ENCODE measurements at places on chromosomes 4 and X.

- no peak for DNase-seq
These were observed 24.1 kb upstream of the ZDHHC15 start for GRCh38 chrX:75546724-75547511.

DNA sequence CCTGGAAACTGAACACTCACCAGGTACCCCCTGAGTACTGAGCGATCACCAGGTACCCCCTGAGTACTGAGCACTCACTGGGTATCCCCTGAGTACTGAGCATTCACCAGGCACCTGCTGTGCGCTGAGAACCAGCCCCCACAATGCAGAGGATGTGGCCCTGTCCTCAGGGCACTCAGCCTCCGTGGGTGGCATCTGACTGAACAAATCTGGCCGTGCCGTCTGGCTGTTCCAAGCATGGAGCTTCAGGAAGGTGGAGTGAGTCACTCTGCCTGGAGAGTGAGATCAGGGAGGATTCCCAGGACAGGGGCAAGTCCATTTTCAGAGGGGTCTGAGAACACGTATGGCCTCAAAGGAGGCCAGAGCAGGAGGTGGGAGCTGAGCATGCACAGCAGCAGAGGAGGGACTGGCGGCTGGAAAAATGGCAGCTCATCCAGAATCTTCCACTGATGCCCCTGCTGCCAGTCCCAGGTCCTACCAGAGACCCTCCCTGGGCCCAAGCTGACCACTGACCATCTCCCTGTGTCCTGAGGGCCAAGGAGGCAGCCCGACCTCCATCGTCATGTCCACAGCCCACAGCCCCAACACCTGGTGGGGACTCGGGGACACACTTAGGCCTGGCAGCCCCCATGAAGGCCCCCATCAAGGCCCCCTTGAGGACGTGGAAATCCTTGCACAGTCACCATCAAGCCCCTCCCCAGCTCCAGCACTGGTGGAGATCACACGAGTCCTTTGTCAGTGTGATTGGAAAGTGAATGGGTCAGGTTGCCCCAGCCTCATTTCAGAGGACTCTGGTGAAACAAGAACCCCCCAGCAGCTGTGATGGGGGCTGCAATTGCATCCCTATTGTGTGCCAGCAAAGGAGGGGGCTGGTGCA, 94.1 kb downstream of the HMX1 start:
- peak; percentile 6 for DNase-seq

DNA sequence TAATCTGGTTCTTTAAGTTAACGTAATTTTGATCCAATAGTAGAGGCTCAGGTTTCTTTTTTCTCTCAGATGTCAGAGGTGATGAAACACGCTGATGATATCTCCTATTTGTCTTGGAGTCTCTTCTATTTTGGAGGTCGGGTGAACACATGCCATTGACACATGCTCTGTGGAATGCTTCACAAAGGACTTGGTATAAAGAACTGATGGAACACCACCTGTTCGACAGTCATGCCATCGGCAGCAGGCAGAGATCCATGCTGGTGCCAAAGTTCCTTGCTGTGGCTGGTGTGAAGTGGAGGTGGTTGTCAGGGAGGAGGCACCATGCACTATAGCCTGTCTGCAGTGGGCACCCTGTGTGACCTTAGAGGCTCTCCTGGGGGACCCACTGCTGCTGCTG, 94.9 kb downstream of the ATP8A1 start:
- no peak for DNase-seq

DNA sequence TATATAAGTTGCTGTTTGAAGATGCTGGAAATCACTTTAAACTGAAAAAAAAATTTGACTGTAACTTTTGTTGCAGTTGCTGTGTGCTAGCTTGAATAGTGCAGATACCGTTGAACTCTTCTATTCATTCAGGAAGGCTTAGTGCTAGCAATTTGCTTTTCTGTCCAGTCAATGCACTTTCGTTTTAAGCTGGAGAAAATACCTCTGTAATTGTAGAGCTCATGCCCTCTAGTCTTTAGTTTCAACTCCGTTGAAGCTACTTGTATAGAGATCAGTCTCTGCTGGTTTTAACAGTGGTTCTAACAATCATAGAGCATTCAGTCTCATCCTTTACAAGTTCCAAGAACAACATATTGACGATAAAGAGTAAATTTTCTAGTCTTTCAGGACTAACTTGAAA, 49.0 kb upstream of the TRPC3 start:
- no peak for DNase-seq

- no peak for DNase-seq
These were observed 117.1 kb upstream of the AP1S2 start for GRCh38 chrX:15971696-15972095.

- no peak for DNase-seq
These were observed 23.1 kb downstream of the NSDHL start for GRCh38 chrX:152853986-152854385.

GRCh38 chrX:116185163-116185562, 14.6 kb downstream of the AGTR2 start:
- no peak for DNase-seq

DNA sequence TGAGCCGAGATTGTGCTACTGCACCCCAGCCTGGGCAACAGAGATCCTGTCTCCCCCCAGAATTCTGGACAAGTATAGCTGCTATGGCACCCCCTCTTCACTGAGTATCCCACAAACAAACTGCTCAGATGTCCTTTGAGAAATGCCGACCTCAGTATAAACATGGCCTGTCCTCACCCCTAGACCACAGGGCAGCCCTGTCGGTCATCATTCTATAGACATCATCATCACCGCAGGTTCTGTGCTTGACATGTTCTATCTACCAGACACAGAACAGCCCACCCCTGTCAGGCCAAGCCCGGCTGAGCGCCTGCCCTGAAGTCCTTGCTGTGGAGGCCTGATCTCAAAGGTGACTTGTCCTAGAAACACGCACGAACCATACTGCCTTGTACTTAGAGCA, 232.9 kb downstream of the DHRSX start:
- DNase-seq, result no peak

DNA sequence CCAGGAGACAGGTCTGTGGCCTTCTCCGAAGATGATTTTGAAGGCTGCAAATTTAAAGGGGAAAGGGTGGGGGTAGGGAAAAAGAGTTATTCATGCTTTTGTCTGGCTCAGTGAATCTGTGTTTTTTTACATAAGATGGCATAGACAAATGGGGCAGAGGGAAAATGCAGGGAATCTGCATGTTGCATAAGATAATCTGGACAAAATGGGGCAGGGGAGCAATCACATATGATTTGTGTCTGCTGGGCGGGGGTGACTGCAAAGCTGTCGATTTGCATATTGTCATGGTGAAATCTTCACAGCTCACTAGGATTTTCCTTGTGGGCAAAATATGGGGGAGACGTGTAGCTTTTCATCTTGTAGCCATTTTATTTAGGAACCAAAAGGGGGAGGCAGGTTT, 29.4 kb upstream of the GYG2 start:
- no peak for DNase-seq

DNA sequence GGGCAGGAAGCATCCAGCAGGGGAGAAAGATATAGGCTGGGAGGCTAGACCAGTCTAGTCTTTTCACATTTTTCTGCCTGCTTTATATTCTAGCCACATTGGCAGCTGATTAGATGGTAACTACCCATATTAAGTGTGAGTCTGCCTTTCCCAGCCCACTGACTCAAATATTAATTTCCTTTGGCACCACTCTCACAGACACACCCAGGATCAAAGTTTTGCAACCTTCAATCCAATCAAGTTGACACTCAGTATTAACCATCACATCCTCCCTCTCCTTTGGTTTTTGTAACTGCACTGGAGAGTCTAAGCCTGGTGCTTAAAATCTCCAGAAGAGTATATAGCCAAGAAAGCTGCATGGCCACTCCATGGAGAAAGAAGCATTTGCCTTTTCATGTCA, 560.4 kb downstream of the GRXCR1 start:
- DNase-seq, result no peak

GRCh38 chr4:25538430-25538829, 117.2 kb upstream of the SLC34A2 start:
- no peak for DNase-seq

GRCh38 chr4:74549936-74550335, 105.0 kb downstream of the AREG start:
- peak; percentile 43 for DNase-seq

DNA sequence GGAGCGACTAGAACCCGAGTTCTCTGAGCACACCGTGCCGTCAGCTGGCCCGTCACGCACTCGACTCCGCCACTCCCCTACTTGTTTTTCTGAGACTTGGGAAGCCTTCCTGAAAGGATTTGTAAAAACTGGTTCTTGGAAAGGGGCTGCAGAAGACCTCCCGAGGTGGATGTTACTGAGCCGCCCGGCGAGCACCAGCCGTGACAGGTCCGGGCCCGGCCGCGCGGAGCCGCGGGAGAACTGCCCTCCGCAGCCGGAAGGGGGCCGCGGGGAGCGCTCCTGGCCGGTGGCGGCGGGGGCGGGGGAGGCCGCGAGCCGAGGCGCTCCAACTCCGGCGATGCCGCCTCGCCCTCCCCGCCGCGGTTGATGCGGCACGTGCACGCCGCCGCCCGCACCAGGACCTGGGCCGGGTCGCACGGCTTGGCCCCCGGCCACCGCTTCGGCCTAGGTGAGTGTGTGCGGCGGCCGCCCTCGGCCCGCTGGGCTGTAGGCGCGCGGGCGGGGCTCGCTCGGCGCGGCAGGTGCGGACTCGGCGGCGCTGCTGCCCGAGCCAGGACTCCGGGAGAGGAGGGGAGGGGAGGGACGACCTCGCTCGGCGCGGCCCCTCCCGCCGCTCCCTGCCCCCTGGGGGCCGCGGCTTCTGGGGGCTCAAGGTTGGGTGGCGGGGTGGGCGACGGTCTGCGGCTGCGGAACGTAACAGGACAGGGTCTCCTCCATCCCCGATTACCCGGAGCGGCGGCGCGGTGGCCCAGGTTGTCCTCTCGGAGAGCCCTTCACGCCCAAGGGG, 1.7 kb downstream of the SPRY1 start:
- peak; percentile 78 for DNase-seq

DNA sequence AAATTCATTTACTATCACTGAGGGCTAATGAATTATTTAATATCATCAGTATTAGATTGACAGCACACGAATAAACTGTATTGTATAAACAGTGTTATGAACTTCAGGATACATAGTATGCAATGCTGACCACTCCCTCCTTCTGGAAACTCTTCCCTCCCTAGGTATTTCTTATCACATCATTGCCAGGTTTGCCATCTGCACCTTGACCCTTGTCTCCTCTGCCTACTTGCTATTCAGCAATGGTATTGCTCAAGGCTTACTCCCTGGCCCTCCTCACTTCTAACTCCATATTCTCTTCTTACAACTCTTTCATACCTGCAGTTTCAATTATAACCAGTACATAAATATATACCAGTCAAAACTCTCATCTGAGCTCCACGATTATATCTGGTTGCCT, 38.9 kb downstream of the ATP8A1 start:
- no peak for DNase-seq

- DNase-seq, result no peak
These were observed 23.8 kb downstream of the COL25A1 start for GRCh38 chr4:109278594-109279031.
